DND-41 (cell line): ENCODE measurements at places on chromosomes 12 and 14.

- no peak for DNase-seq
Observed at GRCh38 chr14:57254884-57255283, 13.8 kb downstream of the EXOC5 start.

DNA sequence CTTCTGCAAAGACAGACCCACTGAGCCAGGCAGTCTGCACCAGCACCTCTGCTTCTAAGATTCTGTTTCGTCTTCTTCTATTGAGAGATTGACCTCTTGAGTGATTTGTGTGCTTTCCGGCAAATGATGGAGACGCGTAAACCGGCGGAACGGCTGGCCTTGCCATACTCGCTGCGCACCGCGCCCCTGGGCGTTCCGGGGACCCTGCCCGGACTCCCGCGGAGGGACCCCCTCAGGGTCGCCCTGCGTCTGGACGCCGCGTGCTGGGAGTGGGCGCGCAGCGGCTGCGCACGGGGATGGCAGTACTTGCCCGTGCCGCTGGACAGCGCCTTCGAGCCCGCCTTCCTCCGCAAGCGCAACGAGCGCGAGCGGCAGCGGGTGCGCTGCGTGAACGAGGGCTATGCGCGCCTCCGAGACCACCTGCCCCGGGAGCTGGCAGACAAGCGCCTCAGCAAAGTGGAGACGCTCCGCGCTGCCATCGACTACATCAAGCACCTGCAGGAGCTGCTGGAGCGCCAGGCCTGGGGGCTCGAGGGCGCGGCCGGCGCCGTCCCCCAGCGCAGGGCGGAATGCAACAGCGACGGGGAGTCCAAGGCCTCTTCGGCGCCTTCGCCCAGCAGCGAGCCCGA is 703 bp downstream of the ASCL4 start:
- DNase-seq = no peak

- DNase-seq = no peak
Observed at GRCh38 chr12:76636121-76636692, 76.6 kb upstream of the OSBPL8 start.

DNA sequence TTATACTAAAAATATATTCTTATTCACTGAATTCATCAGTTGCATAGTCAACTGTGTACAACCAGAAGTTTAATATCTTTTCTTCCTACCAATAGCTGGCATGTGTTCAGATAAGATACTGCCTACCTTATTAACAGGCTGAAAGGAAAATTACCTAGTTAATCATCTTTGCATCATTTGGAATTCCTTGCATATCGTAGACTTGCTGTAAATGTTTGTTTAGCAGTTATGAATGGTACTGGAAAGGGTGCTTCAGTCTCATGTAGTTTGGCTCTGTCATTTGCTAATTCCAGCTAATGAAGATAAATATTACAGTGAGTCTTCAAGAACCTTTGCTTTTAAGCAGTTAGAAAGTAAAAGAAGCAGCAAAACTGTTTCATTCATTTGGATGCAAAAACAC is 84.4 kb downstream of the PPHLN1 start:
- no peak for DNase-seq

DNA sequence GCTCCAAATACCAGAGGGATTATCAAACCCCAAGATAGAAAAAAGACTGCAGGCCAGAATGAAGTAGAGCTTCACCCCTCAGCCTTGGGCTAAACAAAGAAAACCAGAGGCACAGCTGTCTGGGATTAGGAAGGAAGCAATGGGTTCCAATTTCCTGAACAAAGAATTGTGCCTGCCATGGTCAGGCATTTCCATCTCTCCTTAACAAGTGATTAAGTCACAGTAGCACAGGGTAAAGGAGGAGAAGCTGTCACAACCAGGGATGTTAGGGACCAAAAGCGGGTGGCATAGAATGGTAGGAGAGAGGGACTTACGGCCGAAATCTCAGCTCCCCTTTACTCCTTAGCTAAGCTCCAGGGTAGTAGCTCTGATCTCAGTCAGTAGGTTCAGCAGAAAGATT is 33.9 kb downstream of the SPTLC2 start:
- DNase-seq = no peak

DNA sequence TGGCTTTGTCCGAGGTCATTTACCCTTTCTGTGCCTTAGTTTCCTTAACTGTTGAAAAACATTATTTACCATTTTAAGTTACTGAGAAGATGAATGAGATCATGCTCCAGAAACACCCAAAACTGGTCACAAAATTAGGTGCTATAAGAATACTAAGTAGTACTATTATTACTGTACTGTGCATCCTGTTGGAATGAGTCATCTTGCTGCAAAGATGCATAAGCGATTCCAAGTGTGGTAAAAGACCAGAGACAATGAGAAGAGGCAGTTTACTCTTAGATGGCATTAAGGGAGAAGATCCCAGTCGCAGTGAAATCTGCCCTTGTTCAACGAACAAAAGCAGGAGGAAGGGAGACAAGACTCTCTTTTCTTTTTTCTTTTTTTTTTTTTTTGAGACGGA is 4.2 kb upstream of the PLEKHA5 start:
- no peak for DNase-seq

DNA sequence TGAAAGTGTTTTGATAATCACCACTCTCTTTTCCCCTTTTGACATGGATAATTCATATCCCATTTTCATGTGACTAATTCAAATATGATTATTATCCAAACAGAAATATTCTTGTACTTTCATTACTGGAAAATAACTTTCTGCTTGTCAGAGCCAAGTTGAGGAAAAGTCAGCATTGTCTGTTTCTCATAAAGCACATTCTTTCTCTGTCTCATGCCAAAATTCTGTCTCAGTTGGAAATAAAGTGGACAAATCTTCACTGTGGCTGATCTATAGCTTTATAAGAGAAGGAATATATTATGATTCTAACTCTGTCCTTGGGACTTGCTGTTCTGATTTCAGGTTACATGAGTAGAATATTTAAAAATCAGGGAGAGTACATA is 22.7 kb upstream of the PRICKLE1 start:
- DNase-seq = no peak

GRCh38 chr12:100265732-100266584 is 921 bp downstream of the DEPDC4 start:
- DNase-seq = no peak

DNA sequence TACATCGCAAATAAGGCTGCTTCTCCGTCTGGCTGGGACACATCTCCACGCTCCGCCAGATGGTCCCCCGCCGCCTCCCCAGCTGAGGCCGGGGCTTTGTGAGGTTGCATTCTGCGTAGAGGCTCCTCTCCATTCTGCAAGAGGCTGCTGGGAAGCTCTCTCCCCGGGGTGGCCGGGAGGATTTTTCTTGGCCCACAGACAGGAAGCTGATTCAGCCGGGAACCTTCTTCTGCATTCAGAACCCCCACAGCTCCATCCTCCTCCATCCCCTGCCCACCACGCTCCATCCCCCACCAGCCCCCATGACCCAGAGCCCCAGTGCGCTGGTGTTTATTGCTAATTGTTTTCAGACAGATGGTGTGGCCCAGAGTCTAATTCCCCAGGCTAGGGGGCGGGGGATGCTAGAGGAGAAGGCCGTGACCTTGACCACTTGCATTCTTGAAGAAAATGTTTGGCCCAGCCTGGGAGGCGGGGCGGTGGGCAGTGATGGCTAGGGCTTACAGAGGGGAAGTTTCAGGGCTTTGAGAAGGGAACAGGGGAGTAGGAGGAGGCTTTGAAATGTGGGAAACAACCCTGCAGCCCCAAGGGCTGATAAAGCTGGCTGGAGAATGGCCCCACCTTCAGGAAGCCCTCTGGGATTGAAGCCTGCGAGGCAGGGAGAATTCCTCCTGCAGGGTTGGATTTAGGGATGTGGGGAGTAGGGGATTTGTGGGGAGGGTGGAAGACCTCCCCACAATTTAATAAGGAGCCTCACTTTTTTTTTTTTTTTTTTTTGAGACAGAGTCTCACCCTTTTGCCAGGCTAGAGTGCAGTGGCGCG is 88.5 kb upstream of the NCOR2 start:
- DNase-seq = no peak

DNA sequence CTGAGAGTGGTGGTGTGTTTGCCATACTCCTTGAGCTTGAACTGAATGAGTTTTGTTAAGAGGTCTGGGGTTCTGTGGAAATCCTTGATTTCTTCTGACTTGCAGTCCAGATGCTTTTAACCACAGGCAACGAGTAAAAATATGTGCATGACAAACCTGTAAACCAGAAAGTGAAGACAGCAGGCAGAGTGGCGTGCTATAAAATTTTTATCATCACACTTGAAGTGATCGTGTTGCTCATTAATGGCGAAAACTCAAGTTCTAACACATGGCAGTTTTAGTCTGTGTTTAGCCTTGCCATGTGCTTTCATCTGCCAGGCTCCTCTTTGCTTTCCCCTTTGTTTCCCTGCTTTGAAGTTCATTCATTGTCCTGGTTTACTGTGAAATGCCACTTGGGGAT is 28.0 kb downstream of the TXNRD1 start:
- no peak for DNase-seq

GRCh38 chr12:6093764-6094163 is 30.7 kb downstream of the VWF start:
- no peak for DNase-seq

DNA sequence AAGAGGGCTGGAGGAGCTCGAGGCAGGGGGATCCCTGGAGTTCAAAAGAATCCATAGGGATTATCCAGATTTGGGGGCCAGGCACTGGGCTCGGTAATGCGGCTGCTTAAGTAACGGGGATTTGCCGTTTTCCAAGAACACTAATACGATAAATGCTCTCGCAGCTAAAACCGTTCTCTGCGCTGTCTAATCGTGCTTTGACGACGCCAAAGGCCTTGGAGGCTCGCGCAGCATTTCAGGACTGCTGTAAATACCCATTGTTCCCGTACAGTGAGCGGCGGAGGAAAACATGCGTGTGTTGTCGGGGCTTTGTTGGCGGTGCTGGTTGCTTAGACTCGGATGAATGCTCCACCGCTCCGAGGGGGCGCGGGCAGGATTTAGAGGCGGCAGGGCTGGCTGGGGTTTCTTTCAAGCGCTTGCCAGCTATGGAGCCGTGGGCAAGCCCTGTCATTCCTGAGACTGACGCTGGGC is 26.2 kb downstream of the DIO3 start:
- no peak for DNase-seq

GRCh38 chr12:47767216-47767724 is 5.8 kb upstream of the SLC48A1 start:
- peak; percentile 63 for DNase-seq

GRCh38 chr12:40011775-40012129 is 94.1 kb downstream of the SLC2A13 start:
- no peak for DNase-seq

DNA sequence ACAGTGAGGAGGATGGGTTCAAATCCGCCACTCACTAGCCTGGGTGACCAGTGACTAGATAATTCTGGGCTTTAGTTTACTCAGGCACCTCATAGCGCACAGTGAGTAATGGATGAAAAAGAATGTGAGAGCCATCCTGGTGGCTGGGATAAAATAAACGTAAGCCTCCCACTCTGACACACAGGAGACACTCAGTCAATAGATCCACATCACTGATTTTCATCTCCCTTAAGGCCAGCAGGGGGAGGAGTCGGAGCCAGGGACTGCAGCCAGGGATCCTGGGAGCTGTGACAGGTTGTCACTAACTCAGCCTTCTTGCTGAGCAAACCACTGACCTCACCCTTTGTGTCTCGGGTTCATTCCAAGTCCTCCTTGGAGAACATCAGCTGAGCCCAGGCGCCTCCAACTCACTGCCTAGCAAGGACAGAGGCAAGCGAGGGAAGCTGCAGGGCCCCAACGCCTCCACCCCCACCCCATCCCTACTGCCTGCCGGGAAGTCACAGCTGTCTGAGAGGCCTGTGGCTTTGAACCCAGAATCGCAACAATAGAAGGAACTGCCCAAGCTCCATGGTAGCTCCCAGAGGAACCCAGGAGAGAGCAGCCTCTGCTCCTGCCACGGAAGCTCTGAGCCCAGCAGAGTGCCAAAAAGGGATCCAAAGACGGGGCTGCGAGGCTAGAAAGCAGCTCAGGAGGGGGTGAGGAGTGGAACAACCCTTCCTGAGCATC is 30.7 kb downstream of the PXN start:
- no peak for DNase-seq

GRCh38 chr14:70897464-70897863 is 9.8 kb upstream of the PCNX1 start:
- DNase-seq = no peak

DNA sequence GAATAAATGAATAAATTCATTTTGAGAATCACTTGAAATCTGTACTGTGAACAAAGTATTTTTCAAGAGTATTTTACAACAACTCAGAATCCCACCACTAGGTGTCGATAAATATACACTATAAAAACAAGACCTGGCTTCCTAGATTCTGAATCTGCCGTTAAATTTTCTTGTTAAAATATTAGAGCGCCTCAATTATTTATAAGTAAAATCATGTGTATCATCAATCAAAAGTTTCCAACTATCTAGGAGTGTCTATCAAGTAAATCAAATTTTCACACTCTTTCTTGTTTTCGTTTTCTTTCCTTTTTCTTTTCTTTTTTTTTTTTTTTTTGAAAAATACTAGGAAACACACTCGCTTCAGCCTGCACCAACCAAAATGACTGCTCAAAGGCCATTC is 179.2 kb upstream of the DCN start:
- no peak for DNase-seq

- DNase-seq = no peak
Observed at GRCh38 chr14:21347201-21347600, 36.6 kb downstream of the SUPT16H start.

DNA sequence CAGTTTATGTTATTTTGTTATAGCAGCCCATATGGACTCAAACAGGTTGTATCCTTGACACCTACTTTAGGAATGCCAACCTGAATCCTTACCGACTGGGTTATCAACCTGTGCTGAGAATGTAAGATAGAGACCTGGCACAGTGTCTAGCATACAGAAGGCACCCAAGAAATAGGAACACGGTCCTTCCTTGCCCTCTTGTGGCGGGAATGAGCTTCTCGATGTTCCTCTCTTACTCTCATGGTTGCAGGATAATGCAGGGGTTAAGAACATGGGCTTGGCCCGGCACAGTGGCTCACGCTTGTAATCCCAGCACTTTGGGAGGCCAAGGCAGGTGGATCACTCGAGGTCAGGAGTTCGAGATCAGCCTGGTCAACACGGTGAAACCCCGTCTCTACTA is 6.5 kb downstream of the C12orf43 start:
- DNase-seq = no peak

- DNase-seq = no peak
Observed at GRCh38 chr12:117686911-117687377, 281.8 kb downstream of the KSR2 start.

DNA sequence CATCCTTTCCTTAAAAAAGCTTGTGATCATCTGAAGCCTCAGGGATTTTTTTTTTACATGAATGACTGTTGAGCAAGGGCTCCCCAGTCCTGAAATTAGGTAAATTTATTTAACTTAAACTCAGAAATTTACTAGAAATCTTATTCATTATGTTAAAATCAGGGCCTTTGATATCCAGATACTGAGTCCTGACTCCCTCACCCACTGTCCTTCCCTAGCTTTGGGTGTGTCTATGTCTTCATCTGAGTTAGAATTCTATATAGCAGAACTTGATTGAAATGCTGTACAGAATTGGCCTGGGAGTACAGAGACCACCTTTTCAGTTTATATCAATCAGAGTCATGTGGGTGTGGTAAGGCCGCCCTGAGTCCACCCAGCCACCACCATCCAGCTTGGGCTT is 260.0 kb downstream of the CACNA1C start:
- DNase-seq = no peak

- DNase-seq = no peak
Observed at GRCh38 chr12:52542157-52542556, 10.8 kb downstream of the KRT71 start.

GRCh38 chr14:103448097-103448496 is 62.9 kb downstream of the MARK3 start:
- DNase-seq = no peak

- no peak for DNase-seq
Observed at GRCh38 chr12:12676605-12677004, 19.4 kb downstream of the GPR19 start.

- no peak for DNase-seq
Observed at GRCh38 chr14:104119119-104119487, 19.3 kb upstream of the KIF26A start.
